ENCODE measurements at places on chromosomes 16 and 17.

GRCh38 chr17:10032118-10032852 lies 127.2 kb upstream of the RCVRN start:
- no peak overlapping the region for H3K27ac ChIP-seq
- H3K4me1 ChIP-seq = peaks cover 14% of the 10 kb centered on the region
- no peak for DNase-seq
- no peak overlapping the region for H3K4me3 ChIP-seq

- no peak overlapping the region for H3K27ac ChIP-seq
- no peaks in the 10 kb centered on the region for H3K36me3 ChIP-seq
- no peak for DNase-seq
- no peak overlapping the region for H3K4me3 ChIP-seq
- H3K4me1 ChIP-seq = peaks cover 14% of the 10 kb centered on the region
- H3K27me3 ChIP-seq = no peaks in the 10 kb centered on the region
Measured at GRCh38 chr17:15454346-15454745, 13.1 kb downstream of the CDRT4 start.

DNA sequence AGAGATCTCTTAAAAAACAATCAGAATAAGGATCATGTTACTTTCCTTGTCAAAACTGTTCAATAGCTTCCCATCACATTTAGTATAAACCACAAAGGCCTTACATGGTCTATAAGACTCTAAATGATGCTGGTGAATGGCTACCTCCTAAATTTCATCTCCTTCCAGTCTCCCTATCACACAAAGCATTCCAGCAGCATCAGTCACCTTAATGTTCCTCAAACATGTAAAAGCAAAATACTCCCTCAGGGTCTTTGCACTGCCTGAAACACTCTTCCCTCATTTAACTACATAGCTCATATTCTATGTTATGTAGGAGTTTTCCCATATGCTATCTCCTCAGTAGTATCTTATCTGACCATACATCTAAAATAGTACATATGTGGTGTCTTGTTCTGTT lies 53.5 kb upstream of the INTS2 start:
- H3K27ac ChIP-seq = no peak overlapping the region
- H3K36me3 ChIP-seq = peaks cover 96% of the 10 kb centered on the region
- no peaks in the 10 kb centered on the region for H3K27me3 ChIP-seq
- no peaks in the 10 kb centered on the region for H3K4me1 ChIP-seq
- no peak overlapping the region for H3K4me3 ChIP-seq

- peak overlapping the region; percentile 32 for H3K4me3 ChIP-seq
- H3K36me3 ChIP-seq = no peaks in the 10 kb centered on the region
- H3K27me3 ChIP-seq = peaks cover 28% of the 10 kb centered on the region
Measured at GRCh38 chr16:85334718-85335583, 222.7 kb upstream of the CIBAR2 start.

DNA sequence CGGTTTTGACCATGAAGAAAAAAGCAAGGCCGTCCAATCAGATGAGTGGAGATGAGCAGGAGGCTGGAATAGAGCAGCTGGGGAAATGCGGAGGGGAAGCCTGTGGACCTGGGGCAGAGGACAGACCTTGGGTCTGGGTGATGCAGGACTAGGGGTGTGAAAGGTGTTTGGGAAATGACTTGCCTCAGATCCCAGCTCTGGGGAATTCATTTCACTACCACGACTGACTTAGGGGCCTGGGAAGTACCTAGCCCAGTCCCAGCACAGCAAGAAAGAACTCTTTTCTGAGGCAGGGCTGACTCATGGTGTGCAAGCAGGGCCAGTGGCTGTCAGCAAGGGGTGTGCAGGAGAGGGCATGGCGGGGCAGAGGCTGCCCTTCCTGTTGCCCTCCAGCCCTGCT lies 14.8 kb downstream of the DNAI2 start:
- DNase-seq = no peak
- H3K36me3 ChIP-seq = no peaks in the 10 kb centered on the region

DNA sequence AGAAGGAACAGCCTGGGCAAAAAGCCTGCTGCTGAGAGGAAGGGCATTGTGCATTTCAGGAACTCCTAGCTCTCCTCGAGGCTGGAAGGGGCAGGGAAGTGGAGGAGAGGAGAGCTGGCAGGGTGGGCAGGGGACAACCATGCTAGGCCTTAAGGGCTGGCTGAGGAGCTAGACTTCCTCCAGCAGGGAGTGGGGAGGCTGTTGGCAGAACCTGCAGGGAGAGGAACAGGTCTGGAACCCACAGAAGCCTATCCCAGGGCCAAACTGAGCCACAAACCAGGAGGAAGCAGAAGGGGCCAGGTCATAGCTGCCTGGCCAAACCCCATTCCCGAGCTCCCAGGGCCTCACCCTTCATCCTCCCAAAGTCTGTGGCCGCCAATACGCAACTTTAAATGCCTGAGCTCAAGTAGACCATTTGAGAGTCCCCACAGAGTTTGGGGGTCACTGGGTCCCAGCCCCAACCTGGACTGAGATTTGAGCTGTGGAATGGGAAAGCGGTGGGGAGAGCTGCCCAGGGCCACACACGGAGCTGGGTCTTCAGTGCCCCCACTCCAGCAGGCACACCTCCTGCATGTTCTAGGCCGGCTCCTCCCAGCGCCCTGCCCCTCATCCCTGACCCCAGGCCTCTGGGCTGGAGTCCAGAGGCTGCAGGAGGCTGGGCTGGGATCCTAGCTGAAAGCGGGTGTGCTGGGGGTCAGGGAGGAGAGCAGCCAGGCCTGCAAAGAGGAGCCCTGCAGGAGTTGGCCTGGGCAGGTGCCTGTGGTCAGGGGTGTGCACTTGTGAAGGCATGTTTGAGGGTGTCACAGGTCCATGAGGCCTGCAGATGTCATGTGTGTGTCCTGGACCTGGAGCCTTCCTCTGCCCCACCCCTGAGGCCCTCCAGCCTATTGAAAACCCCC lies 4.5 kb downstream of the CDH5 start:
- H3K27ac ChIP-seq = no peak overlapping the region
- no peaks in the 10 kb centered on the region for H3K36me3 ChIP-seq
- no peak for DNase-seq
- H3K4me3 ChIP-seq = no peak overlapping the region

GRCh38 chr17:77280304-77281121 lies 139.7 kb downstream of the SEC14L1 start:
- H3K27ac ChIP-seq = no peak overlapping the region
- DNase-seq = no peak
- H3K36me3 ChIP-seq = no peaks in the 10 kb centered on the region
- H3K27me3 ChIP-seq = peaks cover 44% of the 10 kb centered on the region
- H3K4me3 ChIP-seq = peak overlapping the region; percentile 32

- peaks cover 15% of the 10 kb centered on the region for H3K4me1 ChIP-seq
- no peak for DNase-seq
- H3K27me3 ChIP-seq = no peaks in the 10 kb centered on the region
- no peaks in the 10 kb centered on the region for H3K36me3 ChIP-seq
Measured at GRCh38 chr17:77366206-77366557, 225.4 kb downstream of the SEC14L1 start.

DNA sequence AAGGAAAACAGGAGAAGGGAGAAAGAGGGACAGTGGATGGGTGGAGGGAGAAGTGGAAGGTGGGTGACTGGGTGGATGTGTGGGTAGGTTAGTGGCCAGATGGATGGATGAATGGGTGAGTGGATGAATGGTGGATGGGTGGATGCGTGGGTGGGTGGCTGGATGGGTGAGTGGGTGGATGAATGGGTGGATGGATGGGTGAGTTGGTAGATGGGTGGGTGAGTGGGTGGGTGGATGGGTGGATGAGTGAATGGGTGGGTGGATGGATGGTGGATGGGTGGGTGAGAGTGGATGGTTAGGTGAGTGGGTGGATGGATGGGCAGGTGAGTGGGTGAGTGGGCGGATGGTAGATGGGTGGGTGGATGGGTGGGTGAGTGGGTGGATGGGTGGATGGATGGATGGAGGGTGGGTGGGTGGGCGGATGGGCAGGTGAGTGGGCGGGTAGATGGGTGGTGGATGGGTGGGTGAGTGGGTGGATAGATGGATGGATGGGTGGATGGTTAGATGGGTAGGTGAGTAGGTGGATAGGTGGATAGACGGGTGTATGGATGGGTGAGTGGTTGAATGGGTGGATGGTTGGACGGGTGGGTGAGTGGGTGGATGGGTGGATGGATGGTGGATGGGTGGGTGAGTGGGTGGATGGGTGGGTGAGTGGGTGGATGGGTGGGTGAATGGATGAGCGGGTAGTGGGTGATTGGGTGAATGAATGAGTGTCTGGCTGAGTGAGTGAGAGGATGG lies 702 bp upstream of the MARVELD3 start:
- no peak for DNase-seq
- peaks cover 11% of the 10 kb centered on the region for H3K4me1 ChIP-seq
- H3K27me3 ChIP-seq = peaks cover 30% of the 10 kb centered on the region
- peak overlapping the region; percentile 3 for H3K4me3 ChIP-seq

- H3K4me3 ChIP-seq = no peak overlapping the region
- DNase-seq = no peak
- H3K27ac ChIP-seq = no peak overlapping the region
- no peaks in the 10 kb centered on the region for H3K36me3 ChIP-seq
Measured at GRCh38 chr17:40560592-40561293, 4.5 kb downstream of the CCR7 start.

- no peak overlapping the region for H3K27ac ChIP-seq
- DNase-seq = no peak
Measured at GRCh38 chr17:1697681-1698080, 12.5 kb downstream of the TLCD2 start.

DNA sequence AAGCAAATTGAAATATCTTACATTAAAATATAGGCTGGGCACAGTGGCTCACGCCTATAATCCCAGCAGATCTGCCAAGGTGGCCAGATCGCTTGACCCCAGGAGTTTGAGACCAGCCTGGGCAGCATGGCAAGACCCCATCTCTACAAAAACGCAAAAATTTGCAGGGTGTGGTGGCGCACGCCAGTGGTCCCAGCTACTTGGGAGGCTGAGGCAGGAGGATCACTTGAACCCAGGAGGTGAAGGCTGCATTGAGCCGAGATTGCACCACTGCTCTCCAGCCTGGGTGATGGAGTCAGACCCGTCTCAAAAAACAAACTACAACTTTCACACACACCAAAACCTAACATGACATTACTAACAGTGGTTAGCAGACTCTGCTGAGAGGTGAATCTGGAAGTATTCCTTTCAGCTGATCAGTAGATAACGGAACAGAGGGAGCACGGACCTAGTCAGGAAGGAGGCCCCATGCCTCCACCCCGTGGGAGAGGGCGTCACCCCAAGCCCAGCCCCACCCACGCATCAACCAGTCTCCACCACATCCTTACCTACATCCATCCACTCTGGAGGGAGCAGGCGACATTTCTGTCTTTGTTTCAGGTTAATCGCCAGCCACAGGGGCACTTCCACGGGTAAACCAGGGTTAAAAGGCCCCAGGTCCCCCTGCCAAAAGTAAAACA lies 1.7 kb downstream of the GINS2 start:
- no peak for DNase-seq
- H3K36me3 ChIP-seq = peaks cover 9% of the 10 kb centered on the region
- no peak overlapping the region for H3K4me3 ChIP-seq
- peaks cover 18% of the 10 kb centered on the region for H3K4me1 ChIP-seq
- no peaks in the 10 kb centered on the region for H3K27me3 ChIP-seq
- no peak overlapping the region for H3K27ac ChIP-seq

GRCh38 chr16:69595127-69596036 lies 29.6 kb downstream of the NFAT5 start:
- H3K36me3 ChIP-seq = no peaks in the 10 kb centered on the region
- H3K27ac ChIP-seq = no peak overlapping the region

DNA sequence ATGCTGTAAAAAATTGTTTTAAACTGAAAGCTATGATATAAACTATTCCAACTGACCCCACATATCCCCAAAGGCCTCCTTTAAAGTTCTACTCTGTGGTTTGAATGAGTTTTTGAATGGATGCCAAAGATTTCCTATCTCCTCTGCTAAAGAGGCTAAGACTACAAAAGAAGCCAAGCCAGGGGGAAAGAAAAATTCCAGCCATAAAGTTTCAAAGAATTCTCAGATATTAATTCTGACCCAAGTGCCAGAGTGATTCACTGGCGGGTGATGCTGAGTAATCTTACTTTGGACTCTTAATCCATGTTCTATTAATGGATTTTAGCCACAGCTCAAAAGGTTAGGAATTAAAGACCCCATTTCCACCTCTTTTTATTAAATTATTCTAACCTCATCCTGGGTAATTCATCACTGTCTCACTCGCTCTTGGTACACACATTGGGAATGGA lies 60.7 kb downstream of the HS3ST3A1 start:
- H3K36me3 ChIP-seq = no peaks in the 10 kb centered on the region
- H3K27ac ChIP-seq = no peak overlapping the region
- DNase-seq = no peak

DNA sequence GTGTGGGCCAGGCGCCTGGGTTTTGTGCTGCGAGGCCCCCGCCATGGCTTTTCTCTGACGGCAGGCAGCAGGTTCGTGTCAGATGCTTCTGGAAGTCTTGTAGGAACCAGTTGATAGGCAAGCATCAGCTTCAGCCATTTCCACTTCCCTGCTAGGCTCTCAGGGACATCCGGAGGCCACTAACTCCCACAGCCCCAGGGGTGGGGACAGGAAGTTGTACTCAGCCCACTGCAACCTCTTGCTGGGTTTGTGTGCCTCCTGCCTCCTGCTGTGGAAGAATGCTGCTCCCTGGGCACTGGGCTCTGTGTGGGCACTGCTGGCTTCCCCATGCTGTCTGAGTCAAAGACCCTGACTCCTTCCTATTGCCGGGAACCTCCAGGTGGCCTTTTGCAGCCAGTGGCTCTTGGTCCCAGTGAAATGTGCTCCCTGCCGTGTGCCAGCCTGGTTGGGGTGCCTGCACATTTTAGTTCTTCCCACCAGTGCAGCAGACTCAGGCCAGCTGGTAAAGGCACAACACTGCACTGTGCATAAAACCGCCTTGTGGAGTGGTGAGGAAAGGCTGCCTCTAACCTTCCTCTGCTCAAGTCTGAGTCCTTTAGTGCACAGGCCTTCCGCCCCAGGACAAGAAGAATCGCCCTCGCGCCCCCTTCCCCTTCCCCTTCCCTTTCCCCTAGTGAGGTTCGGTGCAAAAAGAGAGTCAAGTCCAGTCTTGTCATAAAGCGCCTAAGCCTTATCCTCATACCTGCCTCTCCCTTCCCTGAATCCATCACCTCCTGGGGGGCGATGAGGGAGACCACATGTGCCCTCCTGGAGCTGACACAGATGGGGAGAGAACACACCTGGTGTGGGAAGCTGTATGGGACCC lies 16.6 kb downstream of the LDHD start:
- peaks cover 3% of the 10 kb centered on the region for H3K4me1 ChIP-seq
- H3K36me3 ChIP-seq = peaks cover 29% of the 10 kb centered on the region
- H3K27ac ChIP-seq = no peak overlapping the region
- no peak for DNase-seq
- no peaks in the 10 kb centered on the region for H3K27me3 ChIP-seq

GRCh38 chr17:40346765-40347158 lies 17.8 kb downstream of the GJD3 start:
- no peak for DNase-seq
- no peak overlapping the region for H3K27ac ChIP-seq
- H3K4me1 ChIP-seq = peaks cover 81% of the 10 kb centered on the region
- H3K36me3 ChIP-seq = peaks cover 4% of the 10 kb centered on the region

All from neuronal stem cell (in vitro differentiated cells).